ENCODE measurements at places on chromosomes 11 and 22. TPM values are rescaled to one million over a fixed set of nuclear protein-coding genes. Genes with fewer than 3 reads are reported as not detected.

Gene RPS13
- total RNA-seq = 1,155 TPM

Gene GAL3ST1
- total RNA-seq = 13.3 TPM

Gene CARNS1
- total RNA-seq = 0.76 TPM

Gene TP53I11
- 33.4 TPM for total RNA-seq

Gene MYBPC3
- not detected for total RNA-seq

Gene CCDC89
- not detected for total RNA-seq

Gene MRGPRX4
- not detected for total RNA-seq

Gene CDC42BPG
- 11.6 TPM for total RNA-seq

Gene MSANTD2
- 39.5 TPM for total RNA-seq

Gene SAA1
- total RNA-seq = not detected

Gene MTMR2
- 57.4 TPM for total RNA-seq

Gene LYVE1
- total RNA-seq = 0.94 TPM

Gene OR8B2
- not detected for total RNA-seq

Gene VPS11
- 13.4 TPM for total RNA-seq

Gene BRSK2
- total RNA-seq = 20.3 TPM

Gene RFPL3
- not detected for total RNA-seq
